Caki2 (cell line): ENCODE measurements at places on chromosomes 6 and 20.
A peak's percentile ranks its signal among the peaks of the same experiment; 100 is the strongest.

- DNase-seq: no peak
Measured at GRCh38 chr6:53938810-53939209, 144.0 kb downstream of the LRRC1 start.

GRCh38 chr6:26349964-26350857, 14.8 kb upstream of the BTN3A2 start:
- peak; percentile 91 for DNase-seq

DNA sequence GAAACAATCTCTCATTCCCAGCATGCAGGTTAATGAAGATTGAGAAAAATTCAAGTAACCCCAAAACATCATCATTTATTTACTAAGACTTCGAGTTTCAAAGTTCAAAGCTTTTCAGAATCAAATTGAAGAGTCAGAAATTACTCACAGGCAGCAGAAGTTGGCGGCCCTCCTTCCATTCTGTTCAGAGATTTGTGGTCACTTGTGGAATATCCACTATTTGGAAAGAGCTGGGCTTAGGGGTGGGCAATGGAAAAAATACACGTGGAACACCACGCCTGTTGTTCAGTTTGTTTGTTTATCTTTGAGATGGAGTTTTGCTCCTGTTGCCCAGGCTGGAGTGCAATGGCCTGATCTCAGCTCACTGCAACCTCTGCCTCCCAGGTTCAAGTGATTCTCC, 108.6 kb upstream of the NAA20 start:
- no peak for DNase-seq

DNA sequence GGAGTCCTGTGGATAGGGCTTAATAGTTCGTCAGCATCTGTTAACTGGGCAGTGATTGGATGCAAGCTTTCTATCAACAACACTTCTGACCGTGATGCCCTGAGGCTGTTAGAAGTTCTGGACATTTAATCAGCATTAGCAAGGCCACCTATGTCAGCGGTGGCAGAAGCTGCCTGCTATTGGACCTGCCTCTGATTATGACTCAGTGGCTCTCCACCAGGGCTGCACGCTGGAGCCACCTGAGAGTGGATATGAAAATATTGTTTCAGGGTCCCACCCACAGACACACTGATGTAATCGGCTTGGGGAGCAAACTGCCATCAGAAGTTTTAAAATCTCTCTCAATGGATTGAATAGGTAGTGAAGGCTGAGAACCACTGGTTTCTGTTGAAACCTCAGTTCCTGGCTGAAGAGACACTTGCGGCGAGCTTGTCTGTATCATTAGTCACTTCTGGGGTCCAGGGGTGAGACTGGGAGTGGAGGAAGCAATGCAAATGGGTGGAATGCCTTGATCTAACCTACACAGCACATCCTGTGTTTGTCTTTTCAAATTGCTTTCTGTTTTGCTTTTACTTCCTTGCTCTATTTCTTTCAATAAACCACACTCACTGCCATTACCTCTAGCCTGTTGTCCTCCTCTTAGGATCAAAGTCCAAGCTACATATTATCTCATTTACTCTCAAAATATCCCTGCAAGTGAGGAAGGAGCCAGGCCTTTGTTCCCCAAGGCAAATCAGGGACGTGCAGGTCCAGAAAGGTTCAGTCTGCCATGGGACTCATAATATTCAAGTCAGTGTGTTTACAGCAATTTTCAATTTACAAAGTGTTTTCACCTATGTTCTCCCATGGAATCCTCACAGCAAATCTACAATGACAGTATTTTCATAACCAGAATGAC, 4.2 kb downstream of the CLIC5 start:
- DNase-seq: peak; percentile 66
